ENCODE measurements at places on chromosomes 11 and 22.

DNA sequence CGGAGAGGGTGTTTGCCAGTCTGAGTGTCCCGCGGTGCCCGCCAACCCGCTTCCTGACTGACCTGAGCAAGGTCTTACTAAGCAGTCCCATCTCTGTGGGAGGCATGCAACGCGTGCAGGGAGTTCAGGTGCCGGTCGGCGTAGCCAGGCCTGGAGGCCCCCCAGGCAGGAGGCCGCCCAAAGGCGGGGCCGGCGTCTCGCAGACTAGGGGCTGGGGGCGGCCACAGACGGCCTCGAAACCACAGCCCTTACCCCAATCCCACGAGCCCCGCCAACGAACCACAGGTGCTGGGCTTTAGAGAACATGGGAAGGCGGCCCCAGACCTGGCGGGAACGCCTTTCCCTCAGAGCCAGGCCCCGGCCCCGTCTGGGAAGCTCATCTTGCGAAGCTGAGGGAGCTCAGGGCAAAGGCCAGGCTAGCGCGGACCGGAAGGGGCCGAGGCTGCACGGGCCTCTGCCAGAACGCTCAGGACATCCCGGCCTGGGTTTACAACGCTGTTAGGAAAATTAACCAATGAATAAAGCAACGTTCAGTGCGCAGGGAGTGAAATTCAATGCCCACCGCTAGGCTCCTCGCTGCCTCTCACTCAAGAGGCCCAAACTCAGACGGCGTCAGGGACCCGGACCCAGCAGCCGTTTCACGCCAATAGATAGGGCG is 2.1 kb upstream of the MTFP1 start:
- peak overlapping the region; percentile 95 for H3K27ac ChIP-seq
- peaks cover 26% of the 10 kb centered on the region for H3K36me3 ChIP-seq
- H3K4me1 ChIP-seq, result peaks cover 19% of the 10 kb centered on the region
- peak overlapping the region; percentile 85 for H3K4me3 ChIP-seq
- no peaks in the 10 kb centered on the region for H3K27me3 ChIP-seq
- no peak for DNase-seq

GRCh38 chr22:19292458-19293230 is 1.1 kb upstream of the CLTCL1 start:
- no peaks in the 10 kb centered on the region for H3K36me3 ChIP-seq
- no peak overlapping the region for H3K27ac ChIP-seq
- peak overlapping the region; percentile 89 for H3K4me3 ChIP-seq
- H3K4me1 ChIP-seq, result no peaks in the 10 kb centered on the region

- no peak overlapping the region for H3K27ac ChIP-seq
- DNase-seq, result no peak
- no peaks in the 10 kb centered on the region for H3K27me3 ChIP-seq
Measured at GRCh38 chr11:14713496-14714244, 70.1 kb downstream of the PDE3B start.

DNA sequence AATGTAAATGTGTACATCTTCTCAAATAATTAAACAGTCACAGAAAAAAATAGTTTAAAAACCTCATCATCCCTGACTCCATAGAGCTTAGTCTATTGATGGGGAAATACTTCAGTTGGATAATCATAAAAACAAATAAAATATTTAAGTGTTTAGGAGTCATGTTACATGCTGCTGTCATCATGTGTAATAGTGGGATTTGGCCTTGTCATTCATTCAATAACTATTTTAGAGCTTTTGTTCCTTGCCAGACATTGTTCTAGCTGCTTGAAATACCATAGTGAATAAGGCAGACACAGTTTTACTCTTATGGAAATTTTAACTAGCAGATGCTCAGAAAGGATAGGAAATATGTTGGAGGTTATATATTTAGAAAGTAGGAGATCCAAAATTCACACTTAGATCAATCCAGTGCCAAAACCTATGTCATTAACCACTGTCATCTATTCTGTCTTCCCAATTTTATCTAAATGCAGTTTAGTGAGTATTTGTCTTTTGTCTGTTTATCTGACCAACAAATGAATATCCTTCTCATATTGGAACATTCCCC is 324.7 kb downstream of the CASP12 start:
- no peak overlapping the region for H3K4me3 ChIP-seq
- no peaks in the 10 kb centered on the region for H3K27me3 ChIP-seq
- no peak overlapping the region for H3K27ac ChIP-seq

- H3K4me3 ChIP-seq, result no peak overlapping the region
- DNase-seq, result no peak
- H3K27ac ChIP-seq, result no peak overlapping the region
- H3K4me1 ChIP-seq, result no peaks in the 10 kb centered on the region
Measured at GRCh38 chr22:27975381-27976013, 56.4 kb upstream of the PITPNB start.

DNA sequence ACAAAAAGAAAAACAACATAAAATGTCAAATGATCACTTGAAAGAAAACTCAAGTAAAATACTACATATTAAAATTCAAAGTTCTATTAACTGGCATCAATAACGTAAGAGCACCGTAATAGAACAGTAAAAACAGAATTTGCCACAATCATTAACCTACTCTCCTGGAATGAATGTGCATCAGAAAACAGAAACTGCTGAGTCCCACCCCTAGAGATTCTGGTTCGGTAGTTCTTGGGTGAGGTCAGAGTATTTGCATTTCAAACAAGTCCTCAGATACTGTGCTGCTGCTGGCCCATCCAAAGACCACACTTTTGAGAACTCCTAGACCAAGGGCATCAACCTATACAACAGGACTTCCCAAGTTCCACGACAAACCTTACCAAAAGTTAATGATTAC is 23.5 kb downstream of the PITPNB start:
- no peak for DNase-seq
- no peak overlapping the region for H3K4me3 ChIP-seq
- no peaks in the 10 kb centered on the region for H3K27me3 ChIP-seq
- no peaks in the 10 kb centered on the region for H3K4me1 ChIP-seq

DNA sequence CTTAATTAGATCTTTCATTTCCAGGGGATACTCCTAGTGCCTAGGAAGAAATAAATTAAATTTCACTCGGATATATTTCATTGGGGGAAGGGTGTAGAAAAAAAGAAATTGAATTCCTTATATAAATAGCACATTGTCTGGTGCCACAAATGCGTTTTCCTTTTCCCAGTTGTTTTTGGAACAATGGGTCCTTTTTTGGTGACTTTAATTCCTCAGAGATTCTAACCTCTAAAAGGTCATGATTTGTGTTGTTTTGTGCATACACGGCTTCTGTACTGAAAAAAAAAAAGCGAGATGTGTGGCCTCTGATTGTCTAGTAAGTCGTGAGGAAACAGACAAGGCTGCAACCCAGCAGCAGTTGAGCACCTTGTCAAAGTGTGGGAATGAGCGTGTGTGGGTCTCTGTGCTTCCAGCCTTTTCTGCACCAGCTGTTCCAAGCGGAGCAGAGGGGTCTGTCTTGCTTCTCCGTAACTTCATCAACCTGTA is 64.5 kb upstream of the CRTAM start:
- H3K4me3 ChIP-seq, result no peak overlapping the region
- H3K4me1 ChIP-seq, result no peaks in the 10 kb centered on the region

- H3K36me3 ChIP-seq, result no peaks in the 10 kb centered on the region
- no peak overlapping the region for H3K27ac ChIP-seq
- peaks cover 6% of the 10 kb centered on the region for H3K4me1 ChIP-seq
- no peak for DNase-seq
- H3K27me3 ChIP-seq, result no peaks in the 10 kb centered on the region
Measured at GRCh38 chr11:123796226-123796625, 9.9 kb downstream of the OR6M1 start.

GRCh38 chr22:31332886-31333285 is 13.3 kb downstream of the PATZ1 start:
- no peaks in the 10 kb centered on the region for H3K27me3 ChIP-seq
- H3K27ac ChIP-seq, result no peak overlapping the region
- no peaks in the 10 kb centered on the region for H3K4me1 ChIP-seq

GRCh38 chr22:19419464-19420178 is 11.9 kb downstream of the HIRA start:
- peak; percentile 81 for DNase-seq
- peaks cover 16% of the 10 kb centered on the region for H3K4me1 ChIP-seq
